Aorta (tissue), 5 donors: ENCODE measurements at places on chromosomes 1 and 21. TPM values are rescaled to one million over a fixed set of nuclear protein-coding genes. Genes with fewer than 3 reads are reported as not detected.

The RGS21 gene
- total RNA-seq: not detected

The RCSD1 gene
- 17.9 TPM for total RNA-seq

DNA sequence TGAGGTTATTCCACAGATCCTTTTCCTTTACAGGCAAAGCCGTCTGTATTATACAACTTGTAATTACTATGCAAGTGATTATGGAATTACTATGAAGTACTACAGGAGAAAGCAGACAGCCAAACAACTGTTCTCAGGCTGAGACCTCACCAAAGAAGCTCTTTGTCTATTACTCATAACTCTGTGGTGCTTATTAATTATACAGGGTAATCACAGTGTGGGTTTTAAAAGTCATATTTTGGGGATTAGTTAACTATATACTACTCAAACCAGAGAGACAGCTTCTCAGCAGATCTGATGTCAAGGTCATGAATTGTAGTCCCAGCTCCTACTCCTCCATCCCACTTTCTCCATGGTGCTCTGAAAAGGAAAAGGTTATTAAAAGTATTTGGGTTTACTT, 49.6 kb downstream of the CTTNBP2NL start:
- H3K4me1 ChIP-seq: no peaks in the 10 kb centered on the region
- H3K36me3 ChIP-seq: peaks cover 5% of the 10 kb centered on the region
- H3K4me3 ChIP-seq: no peak overlapping the region

The IGSF9 gene
- total RNA-seq: 0.30 TPM

The COL24A1 gene
- total RNA-seq: 3.0 TPM

The CLCNKA gene
- total RNA-seq: 1.0 TPM

- no peaks in the 10 kb centered on the region for H3K4me1 ChIP-seq
- H3K27me3 ChIP-seq: no peaks in the 10 kb centered on the region
- no peak overlapping the region for H3K4me3 ChIP-seq
- DNase-seq: no peak
Observed at GRCh38 chr1:231232870-231233734, 7.9 kb upstream of the GNPAT start.

GRCh38 chr1:50272912-50273311, 150.3 kb downstream of the DMRTA2 start:
- H3K27me3 ChIP-seq: no peaks in the 10 kb centered on the region
- no peak for DNase-seq
- H3K36me3 ChIP-seq: no peaks in the 10 kb centered on the region
- no peaks in the 10 kb centered on the region for H3K4me1 ChIP-seq
- no peak overlapping the region for H3K4me3 ChIP-seq

The LPAR3 gene
- total RNA-seq: 0.10 TPM

The LINGO4 gene
- not detected for total RNA-seq

DNA sequence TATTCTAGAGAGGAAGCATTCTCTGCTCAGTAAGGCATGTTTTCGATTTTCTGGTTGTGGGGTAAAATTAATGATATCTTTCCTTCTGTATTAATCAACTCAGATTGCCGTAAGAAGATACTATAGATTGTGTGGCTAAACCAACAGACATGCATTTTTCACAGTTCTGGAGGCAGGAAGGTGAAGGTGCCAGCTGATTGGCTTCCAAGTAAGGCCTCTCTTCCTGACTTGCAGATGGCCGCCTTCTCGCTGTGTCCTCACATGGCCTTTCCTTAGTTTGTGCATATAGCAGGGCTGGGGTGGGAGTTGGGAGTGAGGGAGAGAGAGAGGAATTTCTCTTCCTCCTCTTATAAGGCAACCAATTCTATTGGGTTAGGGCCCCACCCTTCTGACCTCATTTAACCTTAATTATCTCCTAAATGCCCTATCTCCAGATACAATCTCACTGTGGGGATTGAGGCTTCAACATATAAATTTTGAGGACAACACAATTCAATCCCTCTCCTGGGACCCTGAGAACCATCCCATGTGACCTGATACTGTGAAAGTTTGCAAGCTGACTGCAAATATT, 52.3 kb upstream of the MRPS6 start:
- no peak overlapping the region for H3K4me3 ChIP-seq
- H3K27ac ChIP-seq: no peak overlapping the region
- DNase-seq: no peak
- H3K4me1 ChIP-seq: peaks cover 3% of the 10 kb centered on the region
- no peaks in the 10 kb centered on the region for H3K27me3 ChIP-seq
- H3K36me3 ChIP-seq: no peaks in the 10 kb centered on the region

- H3K27ac ChIP-seq: no peak overlapping the region
- peak; percentile 53 for DNase-seq
- no peaks in the 10 kb centered on the region for H3K4me1 ChIP-seq
- H3K36me3 ChIP-seq: no peaks in the 10 kb centered on the region
Observed at GRCh38 chr1:10867914-10868598, 71.6 kb upstream of the CASZ1 start.

- no peaks in the 10 kb centered on the region for H3K27me3 ChIP-seq
- no peak overlapping the region for H3K27ac ChIP-seq
- no peak overlapping the region for H3K4me3 ChIP-seq
Observed at GRCh38 chr1:44970317-44970716, 16.1 kb downstream of the EIF2B3 start.

DNA sequence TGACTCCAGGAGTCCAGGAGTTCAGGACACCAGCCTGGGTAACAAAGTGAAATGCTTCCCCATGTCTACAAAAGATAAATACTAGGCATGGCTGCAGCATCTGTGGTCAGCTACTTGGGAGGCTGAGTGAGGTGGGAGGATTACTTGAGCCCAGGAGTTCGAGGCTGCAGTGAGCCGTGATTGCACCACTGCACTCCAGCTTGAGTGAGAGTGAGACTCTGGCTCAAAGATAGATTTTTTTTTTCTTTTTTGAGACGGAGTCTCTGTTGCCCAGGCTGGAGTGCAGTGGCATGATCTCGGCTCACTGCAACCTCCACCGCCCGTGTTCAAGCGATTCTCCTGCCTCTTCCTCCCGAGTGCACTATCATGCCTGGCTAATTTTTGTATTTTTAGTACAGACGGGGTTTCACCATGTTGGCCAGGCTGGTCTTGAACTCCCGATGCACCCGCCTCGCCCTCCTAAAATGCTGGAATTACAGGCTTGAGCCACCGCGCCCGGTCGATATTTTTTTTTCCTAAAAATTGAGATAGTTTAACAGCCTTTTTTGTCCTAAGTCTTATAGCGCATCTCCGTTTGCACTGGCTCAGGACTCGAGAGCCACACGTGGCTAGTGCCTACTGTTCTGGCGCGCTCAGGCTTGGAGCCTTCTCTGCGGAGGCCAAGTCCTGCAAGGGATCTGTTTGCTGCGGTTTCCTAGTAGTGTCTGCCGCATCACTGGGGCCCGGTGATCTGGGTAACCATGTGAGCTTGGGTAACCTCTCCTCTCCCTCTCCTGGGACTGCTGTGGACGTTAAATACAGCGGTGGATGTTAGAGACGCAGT, 1.0 kb upstream of the MFN2 start:
- peak; percentile 69 for DNase-seq
- H3K36me3 ChIP-seq: no peaks in the 10 kb centered on the region
- peak overlapping the region; percentile 61 for H3K27ac ChIP-seq
- H3K27me3 ChIP-seq: no peaks in the 10 kb centered on the region
- no peaks in the 10 kb centered on the region for H3K4me1 ChIP-seq

The SPATA21 gene
- not detected for total RNA-seq

GRCh38 chr1:55275941-55276341, 60.8 kb upstream of the USP24 start:
- no peaks in the 10 kb centered on the region for H3K27me3 ChIP-seq
- H3K27ac ChIP-seq: no peak overlapping the region
- DNase-seq: no peak
- no peaks in the 10 kb centered on the region for H3K4me1 ChIP-seq
- H3K36me3 ChIP-seq: no peaks in the 10 kb centered on the region
- H3K4me3 ChIP-seq: no peak overlapping the region

DNA sequence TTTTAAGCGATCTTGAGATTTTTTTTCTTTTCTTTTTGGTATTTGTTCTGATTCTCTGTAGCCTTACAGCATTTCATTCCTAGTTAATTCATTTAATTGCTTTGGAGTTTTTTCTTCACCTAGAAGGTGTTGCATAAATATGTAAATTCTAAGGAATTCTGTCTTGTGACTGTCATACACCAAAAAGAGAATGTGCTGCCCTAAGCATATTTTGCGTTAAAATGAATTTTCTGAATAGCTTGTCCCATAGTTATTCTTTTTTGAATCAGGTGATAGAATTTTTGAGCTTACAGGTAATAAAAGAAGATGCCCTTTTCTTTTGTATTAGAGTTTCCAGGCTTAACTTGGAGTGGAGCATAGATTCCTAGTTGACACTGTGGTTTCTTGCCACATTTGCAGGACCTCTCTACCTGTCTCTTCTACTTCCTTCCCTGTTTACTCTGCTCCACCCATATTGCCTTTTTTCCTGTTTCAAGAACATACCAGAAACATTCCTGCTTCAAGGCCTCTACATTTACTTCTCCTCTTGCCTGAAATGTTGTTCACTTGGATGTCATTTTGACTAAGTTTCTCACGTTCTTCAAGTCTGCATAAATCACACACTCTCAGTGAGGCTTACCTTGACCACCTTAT, 53.2 kb downstream of the KIF1B start:
- DNase-seq: no peak
- H3K4me3 ChIP-seq: no peak overlapping the region
- H3K36me3 ChIP-seq: peaks cover 3% of the 10 kb centered on the region
- no peak overlapping the region for H3K27ac ChIP-seq
- peaks cover under 1% of the 10 kb centered on the region for H3K4me1 ChIP-seq

- no peak for DNase-seq
- no peaks in the 10 kb centered on the region for H3K4me1 ChIP-seq
- H3K4me3 ChIP-seq: no peak overlapping the region
- H3K36me3 ChIP-seq: no peaks in the 10 kb centered on the region
- H3K27me3 ChIP-seq: no peaks in the 10 kb centered on the region
Observed at GRCh38 chr1:65398083-65398482, 22.4 kb upstream of the LEPR start.

The SPAG17 gene
- total RNA-seq: 0.06 TPM

DNA sequence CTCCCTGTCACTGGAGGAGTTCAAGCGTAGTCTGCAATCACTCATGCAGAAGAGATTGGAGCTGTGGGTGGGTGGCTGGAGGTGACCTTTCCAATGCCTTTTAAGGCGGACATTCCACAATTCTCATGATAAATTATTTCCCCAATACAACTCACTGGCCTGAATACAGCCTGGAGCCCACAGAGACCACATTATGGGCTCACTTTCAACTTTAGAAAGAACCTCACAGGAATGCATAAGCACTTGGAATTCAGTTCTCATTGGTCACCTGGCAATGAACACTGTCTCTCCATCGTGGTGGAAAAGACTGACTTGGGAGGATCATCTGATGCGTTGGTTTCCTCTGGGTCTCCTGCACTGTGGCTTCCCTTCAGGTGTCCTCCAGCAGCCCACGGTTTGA, 151.8 kb upstream of the KCND3 start:
- DNase-seq: no peak
- H3K27ac ChIP-seq: no peak overlapping the region
- no peaks in the 10 kb centered on the region for H3K36me3 ChIP-seq
- no peaks in the 10 kb centered on the region for H3K27me3 ChIP-seq
- no peak overlapping the region for H3K4me3 ChIP-seq

DNA sequence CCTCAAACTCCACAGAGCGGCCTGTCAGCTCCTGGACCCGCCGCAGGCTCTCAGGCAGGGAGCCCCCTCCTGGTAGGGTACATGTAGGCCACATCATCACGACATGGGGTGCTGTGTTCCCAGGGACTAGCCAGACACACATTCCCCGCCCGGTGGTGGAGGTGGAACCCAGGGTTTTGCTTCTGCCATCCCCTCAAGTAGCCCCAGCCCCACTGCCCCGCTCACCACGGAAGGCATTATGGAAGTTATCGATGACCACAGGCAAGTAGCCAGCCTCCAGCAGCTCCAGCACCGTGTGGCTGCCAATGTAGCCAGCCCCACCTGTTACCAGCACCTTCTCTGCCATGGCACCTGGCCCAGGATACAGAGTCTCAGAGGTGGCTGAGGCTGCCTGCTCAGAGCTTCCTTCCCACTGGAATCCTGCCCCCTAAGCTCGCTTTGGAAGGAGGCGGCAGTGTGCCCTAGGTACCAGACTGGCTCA, 1.9 kb downstream of the GALE start:
- no peak for DNase-seq
- H3K27me3 ChIP-seq: no peaks in the 10 kb centered on the region
- no peaks in the 10 kb centered on the region for H3K4me1 ChIP-seq
- no peak overlapping the region for H3K27ac ChIP-seq
- H3K4me3 ChIP-seq: no peak overlapping the region

The CBS gene
- 20.3 TPM for total RNA-seq

The PEAR1 gene
- total RNA-seq: 17.4 TPM

DNA sequence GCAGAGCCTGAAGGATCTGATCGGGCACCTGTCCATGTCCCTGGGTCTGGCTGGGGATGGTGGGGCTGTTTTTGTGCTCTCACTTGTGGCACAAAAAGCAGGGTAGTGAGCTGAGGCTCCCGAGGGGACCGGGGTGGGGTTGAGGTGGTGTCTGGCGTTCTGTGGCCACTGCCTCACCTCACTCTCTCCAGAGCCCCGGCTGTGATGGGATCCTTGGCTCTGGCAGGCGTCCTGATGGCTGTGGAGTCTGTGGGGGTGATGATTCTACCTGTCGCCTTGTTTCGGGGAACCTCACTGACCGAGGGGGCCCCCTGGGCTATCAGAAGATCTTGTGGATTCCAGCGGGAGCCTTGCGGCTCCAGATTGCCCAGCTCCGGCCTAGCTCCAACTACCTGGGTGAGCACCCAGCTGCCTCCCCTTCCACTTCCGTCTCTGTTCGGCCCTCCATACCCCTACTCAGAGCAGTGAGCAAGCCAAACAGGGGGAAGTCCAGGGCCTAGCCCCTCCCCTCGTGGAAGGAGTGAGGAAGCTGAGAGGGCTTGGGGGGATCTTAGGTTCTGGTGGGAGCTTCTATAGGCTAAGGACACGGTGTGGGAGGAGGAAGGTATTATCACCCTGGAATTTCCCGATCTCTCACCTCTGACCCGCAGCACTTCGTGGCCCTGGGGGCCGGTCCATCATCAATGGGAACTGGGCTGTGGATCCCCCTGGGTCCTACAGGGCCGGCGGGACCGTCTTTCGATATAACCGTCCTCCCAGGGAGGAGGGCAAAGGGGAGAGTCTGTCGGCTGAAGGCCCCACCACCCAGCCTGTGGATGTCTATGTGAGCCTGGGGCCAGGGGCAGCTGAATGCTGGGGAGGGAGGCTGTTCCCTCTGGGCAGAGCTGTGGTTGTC, 7.0 kb downstream of the ADAMTSL4 start:
- peak; percentile 74 for DNase-seq
- H3K27ac ChIP-seq: no peak overlapping the region
- no peaks in the 10 kb centered on the region for H3K27me3 ChIP-seq
- no peak overlapping the region for H3K4me3 ChIP-seq

The SAMSN1 gene
- total RNA-seq: 14.4 TPM

The ORC1 gene
- total RNA-seq: 0.58 TPM
